ENCODE measurements at places on chromosomes 12 and 14.
A peak's percentile ranks its signal among the peaks of the same experiment; 100 is the strongest.

DNA sequence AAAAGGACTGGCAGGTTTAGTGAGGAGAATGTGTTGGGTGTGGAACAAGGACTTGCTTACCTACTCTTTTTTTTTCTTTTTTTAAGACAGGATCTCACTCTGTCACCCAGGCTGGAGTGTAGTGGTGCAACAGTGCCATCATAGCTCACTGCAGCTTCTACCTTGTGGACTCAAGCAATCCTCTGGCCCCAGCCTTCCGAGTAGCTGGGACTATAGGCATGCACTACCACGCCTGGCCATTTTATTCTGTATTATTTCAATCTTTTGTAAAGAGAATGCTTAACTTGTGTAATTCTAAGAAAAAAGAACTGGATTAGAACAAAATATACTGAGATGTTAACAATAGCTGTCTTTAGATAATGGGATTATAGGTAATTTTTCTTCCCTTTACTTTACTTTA, 1.9 kb upstream of the VRTN start:
- no peak for DNase-seq

DNA sequence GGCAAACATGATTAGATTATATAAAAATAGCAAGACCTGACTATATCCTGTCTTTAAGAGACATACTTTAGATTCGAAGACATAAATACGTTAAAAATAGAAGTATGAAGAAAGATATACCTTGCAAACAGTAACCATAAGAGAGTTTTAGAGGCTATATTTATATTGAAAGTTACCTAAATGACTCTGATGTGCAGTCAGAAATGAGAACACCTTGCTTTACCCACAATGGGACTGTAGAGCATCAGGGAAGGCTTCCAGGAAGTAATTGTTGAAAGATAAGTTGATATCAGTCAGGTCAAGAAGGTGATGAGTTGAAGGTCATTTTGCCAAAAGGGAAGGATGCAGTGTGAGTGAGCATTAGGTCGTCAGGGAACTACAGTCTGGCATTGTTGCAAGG, 110.2 kb downstream of the NEDD1 start:
- no peak for DNase-seq

DNA sequence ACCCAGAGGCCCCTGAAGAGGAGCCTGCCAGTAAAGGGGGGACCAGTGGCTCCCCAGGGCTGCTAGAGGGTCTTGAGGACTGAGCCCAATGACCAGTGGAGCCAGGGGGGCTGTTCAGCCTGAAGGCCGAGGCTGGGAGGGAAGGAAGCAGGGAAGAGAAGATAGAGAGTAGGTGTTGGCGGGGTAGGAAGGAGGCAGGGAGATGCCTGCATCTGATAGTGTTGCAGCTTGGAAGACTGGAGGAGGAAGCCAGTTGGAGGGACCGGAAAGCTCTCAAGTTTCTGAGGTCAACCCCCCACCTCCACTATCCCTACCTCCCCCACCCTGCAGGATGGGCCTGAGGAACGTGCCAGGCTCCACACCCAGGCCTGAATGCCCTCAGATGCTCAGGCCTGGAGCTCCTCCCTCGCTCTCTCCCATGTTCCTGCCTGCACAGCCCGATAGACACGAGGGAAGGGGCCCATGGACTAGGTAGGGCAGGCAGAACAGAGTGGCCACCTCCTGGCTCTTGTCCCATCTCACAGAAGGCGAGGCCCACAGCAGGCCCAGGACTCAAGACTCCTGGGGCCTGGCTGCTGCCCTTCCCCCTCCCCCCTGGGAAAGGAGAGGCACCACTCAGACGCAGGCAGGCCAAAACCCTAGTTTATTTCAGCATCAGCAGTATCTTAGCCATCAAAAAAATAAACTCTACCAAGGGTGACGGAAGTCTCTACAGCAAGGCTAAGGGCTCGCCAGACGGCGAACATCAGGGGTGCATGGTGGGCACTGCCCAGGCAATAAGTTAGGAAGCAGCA, 3.4 kb downstream of the CKB start:
- no peak for DNase-seq

- no peak for DNase-seq
These were observed 133.1 kb downstream of the LRIG3 start for GRCh38 chr12:58787021-58787760.

GRCh38 chr12:25469861-25470260, 83.2 kb downstream of the LMNTD1 start:
- no peak for DNase-seq

- no peak for DNase-seq
These were observed 30.5 kb upstream of the ITPR2 start for GRCh38 chr12:26863515-26863914.

DNA sequence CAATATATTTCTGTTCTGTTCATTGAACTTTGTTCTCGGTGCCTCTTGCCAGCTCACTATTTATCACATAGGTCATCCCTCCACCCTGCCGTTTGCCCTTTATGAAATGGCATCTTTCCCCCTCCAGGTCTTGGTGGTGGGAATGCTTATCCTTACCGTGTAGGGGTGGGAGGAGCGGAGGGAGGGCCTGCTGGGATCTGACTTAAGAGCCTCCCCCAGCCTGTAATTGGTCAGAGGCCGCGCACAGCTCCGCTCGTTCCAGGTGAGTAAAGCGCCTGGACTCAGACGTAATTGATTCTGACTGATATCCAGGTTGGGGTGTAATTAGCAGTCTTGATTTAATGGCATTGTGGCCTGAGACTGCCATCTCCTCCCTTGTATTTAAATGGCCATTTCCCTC, 185.3 kb downstream of the TSPAN9 start:
- DNase-seq, result no peak

- DNase-seq, result no peak
These were observed 14.9 kb downstream of the SCAF11 start for GRCh38 chr12:45975506-45975905.

DNA sequence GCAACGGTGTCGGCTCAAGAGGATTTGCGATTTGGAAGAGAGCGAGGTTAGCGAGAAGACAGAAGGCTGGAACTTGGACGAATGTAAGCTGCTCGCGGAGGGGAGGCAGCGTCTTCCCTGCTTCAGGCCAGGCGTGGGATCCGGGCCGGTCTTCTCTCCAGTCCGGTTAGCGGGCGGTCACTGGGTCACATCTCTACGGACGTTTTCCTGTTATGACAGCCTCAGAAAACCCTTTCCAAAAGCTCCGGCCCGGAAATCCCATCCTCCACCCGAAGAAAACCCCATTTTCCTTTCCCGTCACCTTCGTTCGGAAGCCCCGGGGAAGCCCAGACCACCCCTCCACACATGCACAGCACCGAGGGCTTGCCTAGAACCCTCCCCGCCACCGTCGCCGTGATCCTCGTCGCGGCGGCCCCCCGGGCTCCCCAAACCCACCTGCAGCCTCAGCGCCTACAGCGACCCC, 268 bp downstream of the NDUFB1 start:
- no peak for DNase-seq

DNA sequence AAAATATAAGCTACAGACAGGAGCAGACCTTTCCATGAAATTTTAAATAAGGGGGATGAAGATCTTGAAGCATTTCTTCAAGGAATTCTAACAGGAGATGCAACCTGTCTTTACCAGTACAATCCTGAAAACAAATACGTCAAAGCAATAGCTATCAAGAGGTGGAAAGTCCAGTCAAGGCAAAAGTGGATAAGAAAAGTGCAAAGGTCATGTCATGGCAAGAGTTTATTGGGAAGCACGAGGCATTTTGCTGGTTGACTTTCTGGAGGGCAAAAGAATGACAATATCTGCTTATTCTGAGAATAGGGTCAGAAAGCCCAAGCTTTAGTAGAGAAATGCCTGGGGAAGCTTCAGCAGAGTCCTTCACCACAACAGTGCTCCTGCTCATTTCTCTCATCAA, 34.3 kb upstream of the PRB4 start:
- DNase-seq, result no peak

- no peak for DNase-seq
These were observed 12.0 kb downstream of the SLC39A2 start for GRCh38 chr14:21011136-21011535.

DNA sequence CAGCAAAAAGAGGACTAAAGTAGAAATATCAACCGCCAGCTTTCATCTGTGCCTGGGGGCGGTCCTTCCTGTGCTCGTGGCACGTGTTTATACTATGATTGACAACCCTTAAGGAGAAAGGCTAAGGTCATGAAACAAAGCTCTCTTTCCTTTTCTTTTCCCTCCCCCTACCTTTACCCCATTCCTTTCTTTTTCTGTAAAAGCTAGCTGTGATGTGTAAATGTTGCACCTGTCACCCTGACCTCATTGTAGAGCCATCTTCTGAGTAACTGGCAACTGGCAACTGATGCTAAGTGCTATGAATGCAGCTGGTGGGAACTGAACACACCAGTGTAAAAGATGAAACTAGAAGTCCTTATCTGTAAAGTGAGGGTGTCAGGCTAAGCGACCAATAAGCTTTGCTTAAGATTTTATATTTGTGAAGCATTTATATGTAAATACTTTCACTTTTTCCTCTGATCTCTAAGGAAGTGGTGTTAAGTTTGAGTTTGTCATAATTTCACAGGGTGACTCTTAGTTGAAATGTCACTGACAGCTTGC, 102.8 kb upstream of the BCAT1 start:
- peak; percentile 65 for DNase-seq

DNA sequence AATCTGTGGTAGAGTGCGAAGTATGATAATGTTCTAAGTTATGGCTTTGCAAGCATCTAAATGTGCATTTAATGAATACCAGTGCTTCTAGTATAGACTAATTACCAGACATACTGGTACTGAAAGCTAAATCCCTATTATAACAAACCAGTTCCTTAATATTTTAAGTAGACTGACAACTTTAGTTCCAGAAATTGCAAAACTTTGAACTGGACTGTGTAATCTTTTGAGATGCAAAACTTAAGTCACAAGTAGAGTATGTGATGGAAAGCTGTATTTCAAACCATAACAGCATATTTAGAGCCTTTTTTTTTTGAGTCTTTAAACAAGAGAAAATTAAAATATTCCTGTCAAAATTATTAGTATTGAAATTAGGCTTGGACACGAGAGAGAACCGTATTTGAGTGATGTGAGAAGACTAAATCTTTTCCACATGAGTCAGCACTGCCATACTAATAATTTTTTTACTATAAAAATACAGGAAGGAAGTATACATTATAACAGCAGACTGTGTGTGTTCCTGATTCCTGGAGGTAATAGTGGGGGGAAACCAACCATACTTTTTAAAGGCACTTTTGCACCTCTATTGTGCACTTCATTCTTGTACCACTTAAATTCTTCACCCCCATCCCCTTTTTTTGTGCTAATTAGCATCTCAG, 45.5 kb downstream of the PPM1A start:
- DNase-seq, result no peak

DNA sequence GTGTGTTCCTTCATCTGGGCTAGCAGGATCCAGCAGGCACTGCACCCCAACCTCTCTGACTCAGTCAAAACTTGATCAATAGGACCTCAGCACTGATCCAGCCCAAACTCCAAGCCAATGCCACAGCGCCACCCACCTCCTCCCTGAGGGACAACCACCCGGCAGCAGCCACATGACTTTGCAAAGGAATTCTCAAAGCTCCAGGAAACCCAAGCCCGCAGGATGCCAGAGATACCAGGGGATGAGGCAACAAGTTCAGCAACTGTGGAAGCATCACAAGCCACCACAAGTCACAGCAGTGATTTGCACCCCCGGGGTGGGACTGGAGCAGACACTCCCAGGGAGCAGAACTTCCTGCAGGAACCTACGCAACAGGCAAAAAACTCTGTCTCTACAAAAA, 37.3 kb downstream of the ACTN1 start:
- no peak for DNase-seq

GRCh38 chr12:12214201-12214600, 52.6 kb downstream of the LRP6 start:
- DNase-seq, result no peak

DNA sequence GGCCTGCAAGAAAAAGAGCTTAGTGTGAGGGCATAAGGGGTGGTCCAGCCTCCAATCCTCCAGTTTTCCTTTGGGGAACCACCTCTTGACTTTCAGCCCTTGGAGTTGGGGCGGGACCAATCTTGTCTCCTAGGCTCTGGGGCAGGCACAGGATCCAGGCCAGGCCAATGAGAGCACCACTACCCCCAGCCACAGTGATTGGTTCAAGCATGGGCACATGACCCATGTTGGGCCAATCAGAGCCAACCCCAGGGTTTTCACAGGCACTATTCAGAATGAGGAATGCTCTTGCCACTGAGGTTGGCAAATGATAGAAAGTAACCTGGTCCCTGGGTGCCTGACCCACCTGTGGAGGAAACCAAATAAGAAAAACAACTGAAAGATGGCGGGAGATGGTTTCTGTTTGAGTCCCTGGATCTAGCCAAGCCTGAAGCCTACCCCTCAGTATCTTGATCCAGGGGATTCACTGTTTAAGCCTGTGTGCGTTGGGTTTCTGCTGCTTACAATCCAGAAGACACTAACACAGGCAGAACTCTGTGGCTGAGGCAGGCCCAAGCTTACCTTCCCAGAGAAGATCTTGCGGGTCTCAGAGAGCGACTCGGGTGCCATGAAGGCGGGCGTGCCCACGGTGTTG, 42.9 kb downstream of the P2RX4 start:
- DNase-seq, result no peak

GRCh38 chr12:43982544-43982943, 146.7 kb downstream of the TMEM117 start:
- no peak for DNase-seq

DNA sequence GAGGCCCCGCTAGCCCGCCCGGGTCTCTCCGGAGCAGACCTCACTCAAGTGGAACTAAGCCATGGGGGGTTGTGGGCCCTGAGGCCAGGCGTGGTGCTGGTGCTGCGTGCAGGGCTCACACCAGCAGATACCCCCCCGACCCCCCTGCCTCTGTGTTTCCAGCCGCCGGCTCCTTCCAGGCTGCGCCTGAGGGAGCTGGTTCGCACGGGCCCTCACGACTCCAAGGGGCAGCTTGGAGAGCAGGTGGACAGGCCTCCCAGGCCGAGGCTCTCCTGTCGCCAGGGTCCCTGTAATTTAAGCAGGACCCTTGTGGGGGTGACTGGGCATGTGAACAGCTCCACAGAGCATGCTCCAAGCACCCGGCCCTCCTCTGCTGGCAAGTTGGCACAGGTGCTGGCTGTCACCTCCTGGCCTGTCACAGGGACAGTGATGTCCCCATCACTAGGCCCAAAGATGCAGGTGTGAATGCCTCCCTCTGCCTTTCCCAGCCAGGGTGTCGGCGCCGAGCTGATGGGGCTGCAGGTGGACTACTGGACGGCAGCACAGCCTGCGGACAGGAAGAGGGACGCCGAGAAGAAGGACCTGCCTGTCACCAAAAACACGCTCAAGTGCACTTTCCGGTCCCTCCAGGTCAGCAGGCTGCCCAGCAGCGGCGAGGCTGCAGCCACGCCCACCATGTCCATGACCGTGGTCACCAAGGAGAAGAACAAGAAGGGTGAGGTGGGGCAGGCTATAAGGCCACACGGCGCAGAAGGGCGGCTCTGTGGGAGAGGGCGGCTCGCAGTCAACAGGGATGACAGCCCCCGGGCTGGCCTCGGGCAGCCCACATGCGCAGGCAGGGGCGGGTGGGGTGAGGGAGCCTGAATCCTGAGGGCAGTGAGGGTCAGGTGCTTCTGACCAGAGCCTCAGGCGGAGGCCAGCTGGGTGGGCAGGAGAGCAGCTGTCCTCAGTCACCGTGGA, 5.9 kb upstream of the TEX22 start:
- DNase-seq, result no peak

GRCh38 chr12:119423285-119423684, 88.8 kb downstream of the CCDC60 start:
- no peak for DNase-seq

- DNase-seq, result no peak
These were observed 37.7 kb downstream of the ADAM21 start for GRCh38 chr14:70489579-70490200.
